ENCODE measurements at places on chromosomes 5 and 9. TPM values are rescaled to one million over a fixed set of nuclear protein-coding genes. Genes with fewer than 3 reads are reported as not detected.

- no peak for DNase-seq
Observed at GRCh38 chr9:127209220-127209619, 55.4 kb upstream of the GARNL3 start.

The SHLD3 gene
- total RNA-seq: 3.1 TPM

The PCDHGB2 gene
- 5.1 TPM for total RNA-seq

DNA sequence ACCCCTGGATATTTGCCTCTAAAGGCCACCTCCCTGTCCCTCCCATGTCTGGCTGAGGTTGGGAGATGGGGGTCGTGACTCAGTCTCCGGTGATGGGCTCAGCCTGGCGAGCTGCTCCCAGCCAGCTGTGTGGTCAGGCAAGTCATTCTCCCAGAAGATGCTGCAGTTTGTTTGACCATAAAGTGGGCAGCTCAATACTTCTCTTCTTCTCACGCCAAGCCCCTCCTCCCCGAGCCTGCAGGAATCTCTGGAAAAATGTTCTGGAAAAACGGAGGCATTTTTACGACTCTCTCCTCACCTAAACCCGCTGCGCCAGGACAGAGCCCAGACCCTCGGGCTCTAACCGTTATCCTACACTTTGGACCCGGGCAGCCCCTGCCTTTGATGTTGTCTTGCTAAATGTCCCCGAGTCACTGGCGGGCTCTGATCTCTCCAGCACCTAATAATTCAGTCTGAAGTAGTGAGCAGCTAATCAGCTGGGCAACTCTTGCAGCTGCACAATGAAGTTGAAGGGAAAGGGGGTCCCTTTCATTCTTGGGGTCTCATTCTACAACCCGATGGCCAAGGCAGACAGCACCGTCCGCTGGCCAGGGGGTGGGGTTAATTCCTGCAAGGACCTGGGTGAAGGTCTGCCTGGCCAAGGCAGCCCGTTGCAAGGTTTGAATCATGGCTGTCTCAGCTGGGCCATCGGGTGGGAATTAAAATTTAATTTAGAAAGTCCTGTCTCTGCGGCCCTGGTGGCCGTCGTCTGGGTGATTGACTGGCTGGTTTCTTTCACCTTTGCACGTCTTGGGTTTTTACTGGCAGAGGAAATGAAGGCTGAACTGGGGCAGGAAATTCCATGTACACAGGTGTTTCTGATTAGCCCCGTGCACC lies 12.3 kb downstream of the DCANP1 start:
- no peak for DNase-seq

DNA sequence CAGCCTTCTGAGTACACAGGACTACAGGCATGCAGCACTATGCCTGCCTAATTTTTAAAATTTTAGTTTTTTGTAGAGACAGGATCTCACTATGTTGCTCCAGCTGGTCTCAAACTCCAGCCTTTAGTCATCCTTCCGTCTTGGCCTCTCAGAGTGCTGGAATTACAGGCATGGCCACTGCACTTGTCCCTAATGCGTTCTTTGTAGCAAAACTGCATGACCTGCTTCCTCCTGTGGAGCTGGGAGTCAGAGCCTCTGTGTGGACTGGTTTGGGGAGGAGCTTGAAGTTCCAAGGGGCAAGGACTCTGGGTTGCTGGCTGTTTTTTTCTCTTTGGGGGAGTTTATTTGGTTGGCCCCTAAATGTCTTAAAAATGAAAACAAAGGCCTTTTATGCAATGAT lies 22.7 kb upstream of the ANKRD34B start:
- no peak for DNase-seq

- no peak for DNase-seq
Observed at GRCh38 chr9:98902516-98902915, 41.2 kb upstream of the COL15A1 start.

The ITK gene
- 6.0 TPM for total RNA-seq

DNA sequence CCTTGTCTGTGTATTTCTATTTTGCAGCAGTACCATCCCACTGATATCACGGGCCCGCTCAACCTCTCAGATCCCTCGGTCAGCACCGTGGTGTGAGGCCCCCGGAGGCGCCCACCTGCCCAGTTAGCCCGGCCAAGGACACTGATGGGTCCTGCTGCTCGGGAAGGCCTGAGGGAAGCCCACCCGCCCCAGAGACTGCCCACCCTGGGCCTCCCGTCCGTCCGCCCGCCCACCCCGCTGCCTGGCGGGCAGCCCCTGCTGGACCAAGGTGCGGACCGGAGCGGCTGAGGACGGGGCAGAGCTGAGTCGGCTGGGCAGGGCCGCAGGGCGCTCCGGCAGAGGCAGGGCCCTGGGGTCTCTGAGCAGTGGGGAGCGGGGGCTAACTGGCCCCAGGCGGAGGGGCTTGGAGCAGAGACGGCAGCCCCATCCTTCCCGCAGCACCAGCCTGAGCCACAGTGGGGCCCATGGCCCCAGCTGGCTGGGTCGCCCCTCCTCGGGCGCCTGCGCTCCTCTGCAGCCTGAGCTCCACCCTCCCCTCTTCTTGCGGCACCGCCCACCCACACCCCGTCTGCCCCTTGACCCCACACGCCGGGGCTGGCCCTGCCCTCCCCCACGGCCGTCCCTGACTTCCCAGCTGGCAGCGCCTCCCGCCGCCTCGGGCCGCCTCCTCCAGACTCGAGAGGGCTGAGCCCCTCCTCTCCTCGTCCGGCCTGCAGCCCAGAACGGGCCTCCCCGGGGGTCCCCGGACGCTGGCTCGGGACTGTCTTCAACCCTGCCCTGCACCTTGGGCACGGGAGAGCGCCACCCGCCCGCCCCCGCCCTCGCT lies 1.9 kb downstream of the LRRC26 start:
- no peak for DNase-seq

- no peak for DNase-seq
Observed at GRCh38 chr5:169202969-169203368, 98.0 kb downstream of the SLIT3 start.

The MXD3 gene
- total RNA-seq: 9.7 TPM

GRCh38 chr5:171162596-171162995 lies 146.5 kb upstream of the TLX3 start:
- no peak for DNase-seq

GRCh38 chr9:82998409-82998808 lies 64.5 kb downstream of the RASEF start:
- no peak for DNase-seq

The PCDHGA3 gene
- total RNA-seq: 4.0 TPM

GRCh38 chr9:93100276-93100636 lies 4.2 kb downstream of the CARD19 start:
- DNase-seq: no peak

GRCh38 chr9:94157050-94157801 lies 73.0 kb downstream of the PTPDC1 start:
- DNase-seq: peak; percentile 85

DNA sequence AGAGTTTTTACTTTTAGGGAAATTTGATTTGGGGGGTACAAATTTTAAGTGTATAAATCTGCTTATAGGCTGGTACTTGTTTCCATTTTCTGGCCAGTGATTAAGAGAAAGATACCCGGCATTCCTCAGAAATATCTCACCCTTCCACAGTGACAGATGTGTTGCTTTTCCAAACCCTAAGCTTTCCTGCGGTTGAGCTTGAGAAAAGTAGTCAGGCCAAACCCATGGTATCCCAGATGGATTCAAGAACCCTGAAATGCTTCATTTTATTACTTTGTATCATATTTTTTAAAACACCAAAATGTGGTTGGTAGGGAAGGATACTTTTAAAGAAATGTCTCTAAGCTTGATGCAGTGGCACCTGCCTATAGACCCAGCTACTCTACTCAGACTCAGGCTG lies 23.5 kb downstream of the SPTAN1 start:
- DNase-seq: no peak

The NPDC1 gene
- 376 TPM for total RNA-seq

- no peak for DNase-seq
Observed at GRCh38 chr9:27645161-27645840, 72.0 kb upstream of the C9orf72 start.

- DNase-seq: no peak
Observed at GRCh38 chr9:69292078-69292477, 32.9 kb upstream of the ENTREP1 start.

- DNase-seq: peak; percentile 14
Observed at GRCh38 chr5:54837093-54837492, 148.3 kb downstream of the ESM1 start.

GRCh38 chr5:169886033-169886432 lies 94.3 kb downstream of the INSYN2B start:
- no peak for DNase-seq

The C7 gene
- 355 TPM for total RNA-seq

The ORM2 gene
- 2.8 TPM for total RNA-seq

DNA sequence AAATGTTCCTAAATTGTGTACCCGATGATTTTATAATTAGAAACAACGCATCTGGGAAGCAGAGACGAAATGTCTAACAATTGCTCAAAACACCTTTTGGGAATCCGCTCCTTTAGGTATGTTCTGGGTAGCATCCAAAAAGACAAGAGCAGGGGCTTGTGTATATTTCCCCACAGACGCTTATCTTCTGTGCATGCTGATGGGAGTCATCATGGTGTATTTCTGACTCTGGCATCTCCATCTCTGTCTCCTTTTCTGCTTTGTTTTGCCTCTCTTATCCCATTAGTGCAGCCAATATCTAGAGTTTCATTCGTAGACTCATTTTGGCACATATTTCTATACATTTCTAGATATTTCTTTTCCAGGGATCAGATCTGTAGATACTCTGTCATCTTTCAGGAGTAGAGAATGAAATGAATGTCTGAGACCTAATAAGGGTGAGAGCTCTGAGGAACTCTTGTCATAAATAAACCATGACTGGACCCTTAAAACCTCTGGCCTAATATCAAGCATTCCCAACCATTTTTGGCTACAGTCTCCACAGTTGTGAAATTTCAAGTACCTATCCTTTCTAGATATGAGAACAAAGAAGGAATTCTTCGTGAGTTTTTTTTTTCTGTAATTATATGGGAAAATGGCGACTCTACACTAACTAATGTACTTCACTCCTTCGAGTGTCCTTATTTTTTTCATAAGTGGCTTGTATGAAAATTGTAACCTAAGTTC lies 508.2 kb downstream of the ACTL7B start:
- DNase-seq: no peak

DNA sequence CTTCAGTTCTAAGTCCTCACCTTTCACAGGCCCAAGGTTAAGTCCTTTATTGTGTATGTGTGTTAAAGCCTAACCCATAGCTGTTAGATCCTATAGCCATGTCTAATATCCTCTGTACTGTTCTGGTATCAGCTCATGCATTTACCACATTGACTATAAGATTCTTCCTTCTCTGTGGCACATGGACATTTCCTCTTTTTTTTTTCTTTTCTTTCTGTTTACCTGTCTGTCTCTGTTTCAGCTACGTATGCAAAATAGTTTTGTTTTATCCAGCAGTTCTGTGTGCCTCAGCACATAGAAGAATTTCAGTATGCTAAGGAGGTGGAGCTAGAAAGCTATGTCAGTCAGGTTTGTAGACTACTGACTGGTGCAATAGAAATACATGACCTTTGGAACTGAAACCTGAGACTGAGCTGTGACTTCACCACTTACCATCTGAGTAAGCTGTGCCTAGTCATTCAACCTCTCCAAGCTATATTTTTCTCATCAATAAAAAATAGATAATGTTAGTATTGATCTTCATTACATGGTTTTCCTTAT lies 155.6 kb upstream of the VLDLR start:
- peak; percentile 32 for DNase-seq

The GMCL2 gene
- total RNA-seq: not detected

The CMYA5 gene
- 4.5 TPM for total RNA-seq

GRCh38 chr9:131734781-131735180 lies 5.1 kb downstream of the RAPGEF1 start:
- no peak for DNase-seq

- no peak for DNase-seq
Observed at GRCh38 chr5:147530530-147531389, 20.9 kb upstream of the DPYSL3 start.

DNA sequence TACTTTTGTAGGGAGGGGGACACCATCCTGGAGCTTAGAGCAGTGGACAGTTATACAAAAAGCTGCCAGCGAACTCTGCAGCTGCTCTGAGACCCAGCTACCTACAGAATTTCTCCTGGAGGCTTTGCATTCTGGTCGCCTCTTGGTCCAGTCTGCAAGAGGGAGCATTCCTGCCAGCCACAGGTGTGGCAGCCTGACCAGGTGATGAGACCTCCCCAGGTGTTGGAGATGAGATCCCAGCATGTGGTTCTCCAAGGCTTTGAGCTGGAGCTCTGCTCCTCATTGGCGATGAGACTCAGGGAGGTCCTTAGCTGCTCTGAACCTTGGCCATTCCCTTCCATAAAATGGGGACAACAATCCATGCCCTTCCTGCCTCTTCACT lies 69.3 kb downstream of the RGS3 start:
- DNase-seq: no peak

DNA sequence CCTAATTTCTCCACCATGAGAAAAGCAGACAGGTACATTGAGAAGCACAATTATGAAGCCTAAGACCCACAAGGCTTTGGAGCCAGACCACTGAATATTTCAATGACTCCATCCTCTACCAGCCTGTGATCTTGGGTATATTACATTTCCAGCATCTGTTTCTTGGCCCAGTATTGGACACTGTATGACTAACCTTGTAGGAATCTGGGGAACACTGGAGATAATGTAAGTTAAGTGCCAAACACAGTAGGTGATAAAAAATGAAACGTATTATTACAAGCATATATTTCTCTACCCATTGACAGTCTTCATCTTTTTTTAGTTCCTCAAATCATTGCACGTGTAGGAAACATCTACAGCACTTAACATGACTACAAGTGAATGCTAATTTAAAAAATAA lies 28.6 kb upstream of the FEM1C start:
- DNase-seq: no peak

DNA sequence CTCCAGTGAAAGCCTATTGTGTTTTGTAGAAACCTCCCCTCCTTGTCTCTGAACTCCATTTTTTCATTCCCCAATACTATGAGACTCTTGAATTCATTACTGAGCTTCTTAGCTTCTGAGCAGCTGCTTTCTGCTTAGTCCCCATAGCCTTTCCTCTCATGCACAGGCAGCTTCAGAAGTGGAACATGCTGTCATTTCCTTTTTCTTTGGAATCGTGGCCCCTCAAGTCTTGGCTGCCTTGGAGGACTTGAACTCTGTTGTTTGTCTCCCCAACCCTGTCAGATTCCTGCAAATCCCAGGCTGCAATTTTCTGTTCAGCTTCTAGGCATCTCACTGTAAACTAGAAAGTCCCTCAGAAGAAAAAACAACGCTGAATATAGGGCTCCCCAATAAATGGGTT lies 268.5 kb downstream of the ARRDC3 start:
- peak; percentile 13 for DNase-seq

The PRDM9 gene
- total RNA-seq: not detected

- no peak for DNase-seq
Observed at GRCh38 chr5:133333326-133334150, 278.8 kb downstream of the FSTL4 start.

GRCh38 chr5:167217097-167217743 lies 1074.2 kb upstream of the WWC1 start:
- DNase-seq: no peak

DNA sequence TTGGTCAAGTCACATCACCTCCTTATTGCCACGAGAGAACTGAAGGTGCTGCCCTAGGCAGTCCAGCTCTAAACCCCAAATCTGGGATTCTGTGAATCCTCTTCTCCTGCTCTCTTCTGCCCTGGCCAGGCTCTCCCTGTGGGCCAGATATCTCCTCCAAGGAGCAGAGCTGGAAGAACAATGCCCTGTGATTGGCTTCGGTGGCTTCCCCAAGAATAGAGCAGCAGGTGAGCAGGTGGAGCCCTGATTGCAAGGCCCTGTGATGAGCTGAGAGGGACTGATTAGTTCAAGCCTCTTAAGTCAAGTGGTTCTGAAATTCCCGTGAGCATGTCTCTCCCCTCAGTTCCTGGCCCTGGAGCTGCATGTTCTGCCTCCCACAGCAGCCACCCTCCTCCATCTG lies 175.3 kb upstream of the BRINP1 start:
- DNase-seq: no peak

Measured in mucosa of gallbladder (tissue), 1 donor.